ENCODE measurements at places on chromosomes 16 and 17.

DNA sequence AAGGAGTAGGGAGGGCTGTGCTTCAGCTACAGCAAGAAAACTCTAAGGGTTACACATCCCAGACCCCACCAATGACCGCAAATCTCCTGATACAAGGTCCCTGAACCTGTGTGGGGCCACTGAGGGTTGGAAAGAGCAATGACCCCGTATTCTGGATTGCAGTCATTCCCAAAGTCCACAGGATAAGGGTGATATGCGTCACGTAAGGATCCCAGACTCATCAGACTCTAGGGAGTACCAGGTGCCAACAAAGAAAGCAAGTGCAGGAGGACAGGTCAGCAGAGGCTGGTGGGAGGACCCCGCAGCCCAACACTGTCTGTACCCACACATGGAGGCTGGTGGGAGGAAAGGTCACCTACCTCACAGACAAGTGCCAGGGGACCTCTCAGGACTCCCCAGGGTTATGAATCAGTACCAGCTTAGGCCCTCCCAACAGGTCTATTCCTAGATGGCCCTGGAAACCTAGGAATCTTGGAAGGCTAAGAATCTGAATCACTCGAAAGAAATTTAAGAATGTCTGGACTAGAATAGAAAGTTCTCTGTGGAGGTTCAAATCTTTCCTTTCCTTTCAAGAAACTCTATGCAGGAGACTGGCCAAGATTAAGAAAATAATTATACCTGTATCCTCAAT is 16.2 kb downstream of the PITPNA start:
- DNase-seq, result no peak

- DNase-seq, result no peak
These were observed 49.9 kb downstream of the XYLT1 start for GRCh38 chr16:17420816-17421215.

- no peak for DNase-seq
These were observed 537 bp downstream of the SLC35B1 start for GRCh38 chr17:49707246-49707607.

DNA sequence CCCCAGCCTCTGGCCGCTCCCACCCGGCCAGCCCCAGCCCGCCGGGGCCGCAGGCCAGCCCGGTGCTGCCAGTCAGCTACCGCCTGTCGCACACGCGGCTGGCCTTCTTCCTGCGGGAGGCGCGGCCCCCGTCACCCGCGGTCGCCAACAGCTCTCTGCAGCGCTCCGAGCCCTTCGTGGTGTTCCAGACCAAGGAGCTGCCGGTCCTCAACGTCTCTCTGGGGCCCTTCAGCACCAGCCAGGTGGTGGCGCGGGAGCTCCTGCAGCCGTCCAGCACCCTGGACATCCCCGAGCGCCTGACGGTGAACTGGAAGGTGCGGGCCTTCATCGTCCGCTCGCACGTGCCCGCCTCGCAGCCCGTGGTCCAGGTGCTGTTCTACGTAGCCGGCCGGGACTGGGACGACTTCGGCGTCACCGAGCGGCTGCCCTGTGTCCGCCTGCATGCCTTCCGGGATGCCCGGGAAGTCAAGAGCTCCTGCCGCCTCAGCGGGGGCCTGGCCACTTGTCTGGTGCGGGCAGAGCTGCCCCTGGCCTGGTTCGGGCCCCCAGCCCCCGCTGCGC is 46.8 kb downstream of the TMEM132E start:
- no peak for DNase-seq

GRCh38 chr17:53193044-53193443 is 629.7 kb upstream of the KIF2B start:
- DNase-seq, result no peak

- DNase-seq, result no peak
These were observed 34.4 kb downstream of the CMIP start for GRCh38 chr16:81478876-81479511.

GRCh38 chr17:4672055-4672630 is 30.7 kb upstream of the ALOX15 start:
- no peak for DNase-seq

- DNase-seq, result no peak
These were observed 153.3 kb downstream of the C16orf78 start for GRCh38 chr16:49526860-49527365.

DNA sequence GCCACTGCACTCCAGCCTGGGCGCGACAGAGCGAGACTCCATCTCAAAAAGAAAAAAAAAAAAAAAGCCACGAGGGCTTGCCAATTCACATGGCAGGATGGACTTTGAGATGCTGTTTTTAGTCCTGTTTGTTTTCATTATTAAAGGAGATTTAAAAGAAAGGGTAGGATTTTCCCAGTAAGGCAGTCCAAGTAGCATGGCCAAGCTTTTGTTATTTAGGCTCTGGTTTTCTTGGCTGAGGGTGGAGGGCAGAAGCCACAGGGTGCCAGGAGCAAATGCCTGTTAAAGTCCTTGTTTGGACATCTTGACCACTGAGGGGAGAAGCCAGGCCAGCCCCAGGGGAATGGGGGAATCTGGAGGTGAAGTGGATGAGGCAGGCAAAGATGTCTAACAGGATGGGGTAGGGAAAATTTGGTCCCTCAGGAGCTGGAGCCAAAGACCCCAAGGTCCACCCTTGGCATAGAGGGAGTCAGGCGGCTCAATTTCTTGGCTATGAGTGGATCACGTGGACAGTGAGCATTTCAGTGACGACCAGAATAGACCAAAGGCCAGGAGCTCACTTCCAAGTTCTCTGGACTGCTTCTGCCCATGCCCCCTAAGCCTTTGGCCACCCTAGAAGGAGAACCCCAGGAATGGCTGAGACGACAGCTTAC is 20.8 kb upstream of the PLLP start:
- peak; percentile 88 for DNase-seq

GRCh38 chr16:5561800-5562199 is 464.2 kb upstream of the EEF2KMT start:
- no peak for DNase-seq

GRCh38 chr16:86634292-86634691 is 55.9 kb downstream of the FOXL1 start:
- no peak for DNase-seq

- DNase-seq, result no peak
These were observed 222.3 kb downstream of the KATNIP start for GRCh38 chr16:27772093-27772825.

- DNase-seq, result no peak
These were observed 12.9 kb downstream of the P2RX5 start for GRCh38 chr17:3683054-3683511.

Data from posterior vena cava (tissue), 2 donors.